Activated T-cell treated with anti-CD3 and anti-CD28 coated beads for 1 hour (primary cell): ENCODE measurements at places on chromosomes 7 and 10.

DNA sequence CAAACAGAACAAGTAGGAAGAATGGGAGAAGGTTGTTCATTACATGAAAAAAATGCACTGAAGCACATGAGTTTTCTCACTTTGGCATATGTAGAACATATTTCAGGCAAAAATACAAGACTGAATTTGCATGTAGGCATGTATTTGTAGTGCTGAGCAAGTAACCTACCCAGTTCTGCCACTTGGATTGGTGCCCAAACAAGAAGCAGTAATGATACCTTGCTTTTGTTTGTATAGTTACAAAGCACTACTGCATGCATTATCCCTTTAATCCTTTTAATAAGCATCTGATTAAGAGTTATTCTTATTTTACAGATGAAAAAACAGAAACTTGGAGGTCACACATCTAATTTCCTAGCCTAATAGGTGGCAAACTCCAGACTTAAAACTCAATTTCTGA lies 23.1 kb upstream of the CTTNBP2 start:
- no peak for DNase-seq

GRCh38 chr10:44865289-44865671 lies 45.9 kb upstream of the TMEM72 start:
- DNase-seq = no peak

GRCh38 chr7:86629-87028 lies 105.7 kb upstream of the FAM20C start:
- DNase-seq = no peak

DNA sequence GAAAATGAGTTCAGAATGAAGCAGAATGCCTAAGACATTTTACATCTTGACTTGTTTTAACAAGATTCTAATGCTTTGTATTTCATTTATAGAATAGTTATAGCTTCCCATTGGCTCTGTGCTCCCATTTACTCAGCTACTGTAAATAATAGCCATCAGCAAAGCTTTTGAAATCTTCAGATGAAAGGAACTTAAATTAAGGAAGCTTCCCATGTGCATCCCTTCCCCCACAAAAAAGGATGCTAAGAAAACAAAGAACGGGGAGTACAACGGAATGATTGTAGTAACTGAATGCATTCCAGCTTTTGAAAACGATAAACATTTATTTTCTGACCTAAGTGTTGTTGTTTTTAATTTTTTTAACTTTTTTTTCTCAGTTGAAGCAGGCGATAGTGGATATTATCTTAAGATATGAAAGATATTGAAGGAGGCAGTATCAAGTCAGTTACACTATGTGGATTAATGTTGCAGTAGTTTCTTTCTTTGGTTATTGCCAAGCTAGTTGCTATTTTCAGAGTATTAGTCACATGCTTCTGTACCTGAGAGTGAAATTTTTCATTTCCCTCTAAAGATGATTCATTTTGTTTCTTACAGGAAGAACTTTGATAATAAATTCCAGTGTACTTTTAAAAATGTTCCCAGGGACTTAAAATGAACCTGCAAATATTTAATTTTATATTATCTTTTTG lies 129.2 kb downstream of the KCND2 start:
- no peak for DNase-seq

GRCh38 chr10:122878799-122879338 lies 512 bp downstream of the FAM24B start:
- no peak for DNase-seq

- no peak for DNase-seq
Measured at GRCh38 chr10:17214526-17214925, 13.1 kb upstream of the TRDMT1 start.

- no peak for DNase-seq
Measured at GRCh38 chr10:79038104-79038840, 30.5 kb upstream of the ZMIZ1 start.

- no peak for DNase-seq
Measured at GRCh38 chr10:20334559-20334958, 518.3 kb downstream of the PLXDC2 start.

- no peak for DNase-seq
Measured at GRCh38 chr7:150847536-150847935, 4.8 kb upstream of the AOC1 start.

DNA sequence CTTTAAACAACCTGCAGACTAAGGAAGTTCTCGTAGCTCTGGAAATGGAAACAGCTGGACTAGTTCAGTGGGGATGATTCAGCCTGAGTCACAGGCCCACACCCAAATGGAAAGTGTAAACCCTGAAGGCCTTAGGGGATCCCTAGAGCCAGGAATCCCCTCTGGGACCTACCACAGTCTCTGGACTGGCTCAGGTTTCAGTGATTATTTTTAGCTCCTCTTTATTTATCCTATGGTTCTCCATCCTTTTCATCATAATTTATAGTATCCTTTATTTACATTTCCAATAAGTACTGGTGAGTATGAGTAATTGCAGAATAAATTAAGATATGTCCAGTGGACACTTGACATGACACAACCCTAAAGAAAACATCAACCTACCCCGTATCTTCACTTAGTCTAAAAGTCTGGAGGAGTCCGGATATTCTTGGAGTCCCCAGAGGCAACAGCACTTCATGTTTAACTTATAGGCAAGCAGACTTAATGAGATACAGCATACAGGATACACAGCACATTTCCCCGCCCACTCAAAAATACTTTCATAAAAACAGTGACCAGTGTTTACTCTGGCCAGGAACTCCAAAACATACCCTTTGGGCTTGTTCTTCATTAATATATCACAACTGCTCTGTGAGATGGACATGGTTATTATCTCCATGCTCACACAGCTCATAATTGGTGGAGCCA lies 28.4 kb upstream of the SEMA3E start:
- DNase-seq = no peak
